Osteocyte (in vitro differentiated cells): ENCODE measurements at places on chromosomes 3 and 15. TPM values are rescaled to one million over a fixed set of nuclear protein-coding genes. Genes with fewer than 3 reads are reported as not detected.

FYCO1 gene
- total RNA-seq, result 31.8 and 35.0 TPM in 2 replicates

STRA6 gene
- total RNA-seq, result 23.2 and 25.8 TPM in 2 replicates

MAGEL2 gene
- total RNA-seq, result 1.4 and 1.5 TPM in 2 replicates

NRROS gene
- 0.13 and 0.24 TPM in 2 replicates for total RNA-seq

DNA sequence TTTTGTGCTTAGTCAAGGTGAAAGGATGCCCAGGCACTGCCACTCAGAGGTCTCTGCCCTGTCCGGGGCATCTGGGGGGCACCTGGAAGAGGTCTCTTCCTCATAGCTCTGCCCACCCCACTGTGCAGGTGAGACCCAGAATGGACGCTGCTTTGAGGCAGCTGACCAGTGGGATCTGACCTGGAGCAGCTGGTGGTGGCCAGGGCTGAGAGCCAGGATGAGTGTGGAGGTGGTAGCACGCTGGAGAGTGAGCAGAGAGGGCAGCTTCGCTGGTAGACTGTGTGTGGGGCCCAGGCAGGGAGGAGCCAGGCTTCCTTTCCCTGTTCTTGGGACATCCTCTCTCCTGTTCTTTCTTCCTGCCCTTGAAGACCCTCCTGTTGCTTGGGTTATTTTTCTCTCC, 32.2 kb upstream of the PLA2G4E start:
- H3K27ac ChIP-seq, result no peak overlapping the region
- H3K4me3 ChIP-seq, result no peak overlapping the region
- H3K36me3 ChIP-seq, result no peaks in the 10 kb centered on the region
- peaks cover 50% of the 10 kb centered on the region for H3K27me3 ChIP-seq
- DNase-seq, result peak; percentile 81

DNA sequence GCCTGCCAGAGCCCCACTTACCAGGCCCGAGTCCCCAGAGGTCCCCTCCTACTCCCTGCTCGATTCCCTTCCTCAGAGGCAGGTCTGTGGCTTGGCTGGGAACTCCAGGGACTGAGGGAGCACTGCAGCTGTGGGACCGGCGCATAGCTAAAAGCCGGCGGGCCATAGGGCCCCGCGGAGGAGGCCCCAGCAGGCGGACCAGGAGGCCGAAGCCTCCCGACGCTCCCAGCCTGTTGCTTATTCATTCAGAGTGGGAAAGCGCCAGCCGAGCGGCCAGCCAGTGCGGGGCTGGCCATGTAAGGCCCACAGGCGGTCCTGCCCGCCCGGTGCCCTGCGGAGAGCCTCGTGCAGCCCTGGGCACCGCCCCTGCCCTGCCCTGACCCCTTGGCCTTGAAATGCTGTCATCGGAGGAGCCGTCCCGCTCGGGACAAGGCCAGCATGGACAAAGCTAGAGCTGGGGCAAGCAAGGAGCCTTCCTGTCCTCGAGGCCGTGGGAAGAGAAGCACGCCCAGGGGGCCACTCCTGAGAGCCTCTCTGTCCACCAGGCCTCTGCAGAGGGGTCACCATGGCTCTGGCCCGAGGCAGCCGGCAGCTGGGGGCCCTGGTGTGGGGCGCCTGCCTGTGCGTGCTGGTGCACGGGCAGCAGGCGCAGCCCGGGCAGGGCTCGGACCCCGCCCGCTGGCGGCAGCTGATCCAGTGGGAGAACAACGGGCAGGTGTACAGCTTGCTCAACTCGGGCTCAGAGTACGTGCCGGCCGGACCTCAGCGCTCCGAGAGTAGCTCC, at the start of gene LOXL1:
Gene LOXL1, plus strand, starts transcription at position 244 of the 784 bp plus-strand sequence. Its CDS starts 322 bp downstream, at position 566.
- peak within 1 kb of the TSS; percentile 96 for H3K27ac ChIP-seq
- peak within 1 kb of the TSS; percentile 78 for H3K4me3 ChIP-seq
- H3K4me1 ChIP-seq, result peaks cover 81% of the 10 kb centered on the region
- H3K36me3 ChIP-seq, result peaks cover 1% of the 10 kb centered on the region

DNA sequence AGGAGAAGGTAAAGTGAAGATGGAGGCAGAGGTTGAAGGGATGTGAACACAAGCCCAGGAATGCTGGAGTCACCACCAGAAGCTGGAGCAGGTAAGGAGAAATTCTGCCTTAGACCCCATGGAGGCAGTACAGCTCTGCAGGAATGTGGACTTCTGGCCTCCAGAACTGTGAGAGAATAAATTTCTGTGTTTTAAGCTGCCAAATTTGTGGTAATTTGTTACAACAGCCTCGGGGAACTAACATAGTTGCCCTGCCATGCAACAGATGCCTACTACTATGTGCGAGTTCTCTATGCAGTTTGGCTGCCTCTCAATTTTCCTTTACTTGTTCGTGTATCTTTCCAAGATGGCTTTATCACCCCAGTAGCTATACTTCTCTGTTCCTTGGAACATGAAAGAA, 394.1 kb downstream of the TUSC7 start:
- no peak overlapping the region for H3K4me3 ChIP-seq
- peaks cover 38% of the 10 kb centered on the region for H3K4me1 ChIP-seq
- no peaks in the 10 kb centered on the region for H3K27me3 ChIP-seq

DNA sequence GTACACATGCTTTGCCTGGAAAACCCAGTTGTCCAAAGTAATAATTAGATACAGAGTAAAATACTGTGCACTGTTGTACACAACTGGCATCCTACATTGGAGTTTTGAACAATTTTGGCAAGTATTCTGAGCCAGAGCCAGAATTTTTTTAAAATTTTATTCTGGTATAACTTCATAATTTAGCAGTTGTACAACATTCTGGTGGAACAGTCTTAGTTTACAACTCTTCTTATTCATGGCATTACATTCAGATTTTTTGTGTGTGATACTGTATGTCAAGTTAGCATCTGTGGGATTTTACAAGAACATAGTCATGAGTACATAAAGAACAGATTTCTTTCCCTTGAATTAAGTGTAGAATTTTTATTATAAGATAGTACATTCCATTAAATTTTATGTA, 67.5 kb downstream of the SLC49A4 start:
- H3K4me1 ChIP-seq, result peaks cover 2% of the 10 kb centered on the region
- H3K27me3 ChIP-seq, result no peaks in the 10 kb centered on the region
- no peak overlapping the region for H3K4me3 ChIP-seq
- DNase-seq, result no peak

DNA sequence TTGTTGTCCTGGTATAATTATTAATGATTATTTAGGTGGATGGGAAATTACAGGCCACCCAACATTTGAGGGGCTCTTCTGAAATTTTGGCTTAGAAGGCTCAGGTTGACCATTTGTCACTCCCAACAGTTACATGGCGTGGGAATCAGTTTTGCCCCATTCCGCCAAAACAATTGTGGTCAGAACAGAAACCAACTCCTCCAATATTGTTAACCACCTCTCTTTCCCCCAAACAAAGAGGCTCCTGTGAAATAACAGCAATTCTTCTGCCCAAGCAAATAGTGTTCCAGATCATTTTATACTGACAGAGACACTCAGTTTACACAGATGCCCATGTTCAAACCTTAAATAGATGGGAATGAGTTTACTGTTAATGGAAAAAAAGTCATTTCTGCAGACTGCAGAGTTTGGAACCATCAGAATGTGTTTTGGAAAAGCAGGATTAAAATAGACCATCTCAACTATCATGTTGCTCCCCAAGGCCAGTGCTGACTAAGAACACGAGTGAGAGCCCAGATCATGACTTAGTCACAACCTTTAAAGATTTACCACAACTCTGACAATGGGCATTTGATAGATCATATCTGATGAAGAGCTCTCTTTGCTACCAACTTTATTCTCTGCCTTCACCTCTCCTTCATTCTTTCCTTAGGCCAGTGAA, 102.1 kb downstream of the DUT start:
- H3K27me3 ChIP-seq, result no peaks in the 10 kb centered on the region
- no peak for DNase-seq
- H3K36me3 ChIP-seq, result peaks cover 78% of the 10 kb centered on the region
- H3K4me3 ChIP-seq, result no peak overlapping the region

GRCh38 chr3:144652573-144652972, 681.0 kb downstream of the DIPK2A start:
- peak overlapping the region; percentile 39 for H3K27ac ChIP-seq
- no peaks in the 10 kb centered on the region for H3K27me3 ChIP-seq
- DNase-seq, result no peak
- H3K4me3 ChIP-seq, result no peak overlapping the region
- H3K36me3 ChIP-seq, result no peaks in the 10 kb centered on the region
- peaks cover 52% of the 10 kb centered on the region for H3K4me1 ChIP-seq

- peaks cover 10% of the 10 kb centered on the region for H3K4me1 ChIP-seq
- H3K36me3 ChIP-seq, result no peaks in the 10 kb centered on the region
- DNase-seq, result no peak
- peaks cover 12% of the 10 kb centered on the region for H3K27me3 ChIP-seq
- peak overlapping the region; percentile 46 for H3K27ac ChIP-seq
- peak overlapping the region; percentile 74 for H3K4me3 ChIP-seq
Observed at GRCh38 chr15:45704329-45705249, 69.8 kb downstream of the SQOR start.

GRCh38 chr3:184335291-184335660, 2.1 kb upstream of the FAM131A start:
- peaks cover 34% of the 10 kb centered on the region for H3K4me1 ChIP-seq
- no peak for DNase-seq
- H3K27me3 ChIP-seq, result no peaks in the 10 kb centered on the region
- peak overlapping the region; percentile 91 for H3K27ac ChIP-seq
- peak overlapping the region; percentile 79 for H3K4me3 ChIP-seq

DNA sequence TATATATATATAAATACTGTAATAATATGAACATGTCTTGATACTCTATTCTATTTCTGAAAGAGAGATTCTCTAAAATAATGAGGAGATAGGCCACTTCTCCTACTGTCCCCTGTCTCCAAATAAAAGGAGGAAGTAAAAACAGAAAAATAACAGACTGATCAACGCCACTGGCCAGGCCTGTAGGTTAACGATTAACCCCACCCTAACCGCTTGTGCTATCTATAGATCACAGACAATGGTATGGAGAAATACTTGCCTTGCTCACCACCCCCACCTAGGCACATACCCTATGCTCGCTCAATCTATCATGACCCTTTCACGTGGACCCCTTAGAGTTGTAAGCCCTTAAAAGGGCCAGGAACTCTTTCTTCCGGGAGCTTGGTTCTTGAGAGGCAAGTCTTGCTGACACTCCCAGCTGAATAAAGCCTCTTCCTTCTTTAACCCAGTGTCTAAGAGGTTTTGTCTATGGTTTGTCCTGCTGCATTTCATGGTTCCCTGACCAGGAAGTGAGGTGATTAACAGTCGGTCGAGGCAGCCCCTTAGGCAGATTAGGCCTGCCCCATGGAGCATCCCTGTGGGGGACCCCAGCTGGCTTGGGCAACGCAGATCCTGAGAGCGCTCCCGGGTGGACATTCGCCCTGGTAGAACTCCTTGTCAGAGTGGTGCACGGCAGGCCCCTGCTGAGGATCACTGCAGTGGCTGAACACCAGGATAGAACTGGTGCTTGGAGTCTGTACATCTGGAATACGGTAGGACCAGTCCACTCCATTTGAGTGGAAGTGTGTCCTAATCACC, 521.8 kb upstream of the CNTN3 start:
- no peaks in the 10 kb centered on the region for H3K36me3 ChIP-seq
- H3K27ac ChIP-seq, result no peak overlapping the region
- H3K4me1 ChIP-seq, result no peaks in the 10 kb centered on the region
- H3K4me3 ChIP-seq, result no peak overlapping the region

GRCh38 chr15:59105854-59106253, 908 bp downstream of the CCNB2 start:
- peak overlapping the region; percentile 96 for H3K27ac ChIP-seq
- peak overlapping the region; percentile 91 for H3K4me3 ChIP-seq
- H3K36me3 ChIP-seq, result no peaks in the 10 kb centered on the region
- no peak for DNase-seq

DNA sequence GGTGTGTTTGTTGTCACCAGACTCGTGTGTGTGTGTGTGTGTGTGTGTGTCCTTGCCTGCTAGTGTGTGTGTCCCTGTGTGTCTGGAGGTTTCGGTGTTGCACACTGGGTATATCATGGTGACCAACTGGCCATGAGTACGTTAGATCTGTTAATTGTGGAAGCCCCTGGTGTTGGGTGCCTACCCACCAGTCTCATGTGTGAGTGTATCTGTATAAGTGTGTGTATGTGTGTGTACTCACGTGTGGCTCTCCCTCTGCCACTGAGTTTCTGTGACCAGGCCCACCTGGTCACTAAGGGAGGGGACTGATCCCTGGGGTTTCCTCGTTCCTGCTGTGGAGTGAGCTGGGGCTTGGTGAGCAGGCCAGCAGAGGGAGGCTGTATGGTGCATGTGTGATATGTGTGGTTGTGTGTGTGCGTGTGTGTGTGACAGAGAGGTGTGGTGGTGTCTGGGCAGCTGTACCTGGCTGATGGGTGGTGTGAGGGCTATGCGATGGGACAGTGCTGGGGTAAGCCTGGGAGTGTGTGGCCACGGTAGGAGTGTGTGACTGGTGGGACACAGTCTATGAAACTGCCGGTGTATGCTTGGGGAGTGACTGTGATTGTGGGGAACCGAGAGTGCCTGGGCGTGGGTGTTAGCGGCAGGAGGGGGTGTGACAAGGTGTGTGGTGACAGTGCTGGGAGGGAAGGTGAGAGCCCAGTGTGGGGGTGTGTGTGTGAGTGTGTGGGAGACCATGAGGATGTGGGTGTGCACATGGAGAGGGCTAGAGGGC, 1.8 kb downstream of the PRKCD start:
- no peaks in the 10 kb centered on the region for H3K36me3 ChIP-seq
- H3K27ac ChIP-seq, result peak overlapping the region; percentile 69
- H3K4me1 ChIP-seq, result peaks cover 42% of the 10 kb centered on the region
- peak overlapping the region; percentile 80 for H3K4me3 ChIP-seq
- DNase-seq, result no peak

GRCh38 chr3:14166877-14167603, 11.4 kb downstream of the XPC start:
- H3K4me3 ChIP-seq, result no peak overlapping the region
- no peak for DNase-seq
- H3K4me1 ChIP-seq, result peaks cover 15% of the 10 kb centered on the region

DNA sequence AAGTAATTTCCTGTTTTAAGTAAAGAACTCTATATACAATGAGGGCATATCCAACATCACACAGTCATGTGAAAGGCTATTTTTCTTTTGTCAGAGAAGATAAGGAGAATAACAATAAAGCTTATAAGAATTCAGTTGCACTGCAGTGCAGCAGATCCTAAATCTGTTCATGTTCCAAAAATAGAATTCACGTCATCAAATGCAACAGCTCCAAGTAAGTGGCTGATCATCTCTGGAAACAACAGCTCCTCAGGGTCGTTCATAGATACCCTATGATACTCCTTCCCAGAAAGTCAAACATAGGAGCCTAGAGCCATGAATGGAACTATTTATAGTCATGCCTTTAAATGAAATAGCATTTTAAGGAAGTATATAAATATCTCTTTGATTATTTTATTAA, 100.2 kb downstream of the FMN1 start:
- no peaks in the 10 kb centered on the region for H3K36me3 ChIP-seq
- no peaks in the 10 kb centered on the region for H3K27me3 ChIP-seq
- DNase-seq, result no peak

GRCh38 chr3:79063624-79064023, 704.2 kb downstream of the ROBO1 start:
- no peaks in the 10 kb centered on the region for H3K36me3 ChIP-seq
- DNase-seq, result no peak
- peaks cover 2% of the 10 kb centered on the region for H3K27me3 ChIP-seq
